ENCODE measurements at places on chromosomes 4 and X.

DNA sequence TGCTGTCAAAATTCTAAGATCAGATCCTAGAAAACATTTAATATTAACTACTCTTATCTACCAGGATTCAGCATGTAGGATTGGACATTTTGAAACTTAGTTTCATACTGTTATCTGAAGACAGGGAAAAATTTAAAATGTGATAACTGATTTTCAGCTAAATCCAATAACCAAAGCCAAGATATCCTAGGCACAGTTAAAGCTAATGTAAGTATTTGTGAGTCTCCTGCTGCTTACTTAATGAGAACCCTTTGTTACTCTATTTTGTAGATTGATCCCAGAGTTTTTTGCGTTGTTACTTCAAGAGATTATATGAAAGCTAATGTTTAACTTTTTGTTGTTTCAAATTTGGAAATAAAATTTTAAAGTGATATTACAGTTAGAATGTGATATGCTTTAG, 2.0 kb downstream of the CPE start:
- DNase-seq, result no peak

GRCh38 chrX:111831343-111831742, 44.6 kb upstream of the TRPC5OS start:
- no peak for DNase-seq

DNA sequence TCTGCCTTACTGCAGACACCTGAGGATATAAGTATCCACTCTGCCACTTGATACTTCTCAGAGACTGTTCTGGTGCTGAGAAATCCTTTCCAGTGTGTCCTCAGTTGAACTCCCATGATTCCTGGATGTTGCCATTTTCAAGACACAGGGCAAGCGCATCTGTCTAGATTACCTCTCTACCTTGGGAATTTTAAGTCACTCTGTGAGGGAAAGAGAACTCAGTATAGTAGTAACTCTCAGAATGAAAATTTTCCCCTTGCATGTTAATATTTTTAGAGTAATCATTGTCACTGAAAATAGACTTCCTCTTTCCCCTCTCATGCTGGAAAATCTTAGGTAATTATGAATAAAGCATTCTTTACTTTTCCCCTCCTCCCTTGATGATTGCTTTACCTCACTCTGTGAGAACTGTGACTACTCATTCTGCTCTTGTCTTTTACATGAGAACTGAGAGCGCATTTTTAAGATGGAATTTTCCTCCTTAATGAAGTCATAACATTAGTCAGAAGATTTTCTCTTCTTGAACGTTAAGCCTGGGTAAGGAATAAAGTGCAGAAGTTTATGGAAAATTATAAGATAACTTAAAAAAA, 45.0 kb downstream of the TET2 start:
- DNase-seq, result no peak

- no peak for DNase-seq
Measured at GRCh38 chr4:41373221-41373620, 116.5 kb downstream of the UCHL1 start.

- DNase-seq, result peak; percentile 83
Measured at GRCh38 chr4:22029803-22030202, 81.2 kb upstream of the KCNIP4 start.

- DNase-seq, result no peak
Measured at GRCh38 chr4:145293658-145294057, 113.3 kb upstream of the OTUD4 start.

- DNase-seq, result peak; percentile 78
Measured at GRCh38 chr4:187236209-187236890, 512.7 kb upstream of the FAT1 start.

- no peak for DNase-seq
Measured at GRCh38 chr4:156931267-156931666, 40.3 kb downstream of the PDGFC start.

- no peak for DNase-seq
Measured at GRCh38 chr4:107453987-107454386, 266.0 kb downstream of the PAPSS1 start.

- DNase-seq, result no peak
Measured at GRCh38 chrX:119728487-119728886, 29.9 kb upstream of the SOWAHD start.

DNA sequence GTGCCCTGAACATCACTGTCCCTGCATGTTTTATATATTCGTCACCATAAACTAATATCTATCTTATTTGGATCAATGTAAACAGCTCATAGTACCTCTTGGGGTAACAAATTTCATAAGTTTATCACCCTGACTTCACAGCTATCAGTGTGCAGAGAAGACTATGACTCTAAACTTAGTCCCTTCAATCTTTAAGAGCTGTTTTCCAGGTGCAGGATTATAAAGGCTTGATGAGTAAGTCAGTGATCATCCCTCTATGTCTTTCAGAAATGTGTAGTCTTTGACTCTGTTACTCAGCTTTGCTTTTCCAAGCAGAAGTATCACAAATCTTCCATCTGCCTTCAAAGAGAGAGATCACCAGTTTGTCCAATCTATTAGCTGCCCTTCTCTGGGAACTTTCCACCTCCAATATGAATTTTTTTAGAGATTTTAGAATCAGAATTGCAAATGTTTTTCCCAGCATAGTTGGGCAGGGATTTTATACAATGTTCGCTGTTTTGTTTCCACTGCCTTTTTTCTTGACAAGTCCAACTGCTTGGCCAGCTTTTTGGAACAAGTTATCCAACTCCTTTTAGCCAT, 45.1 kb upstream of the TSPAN7 start:
- DNase-seq, result no peak

DNA sequence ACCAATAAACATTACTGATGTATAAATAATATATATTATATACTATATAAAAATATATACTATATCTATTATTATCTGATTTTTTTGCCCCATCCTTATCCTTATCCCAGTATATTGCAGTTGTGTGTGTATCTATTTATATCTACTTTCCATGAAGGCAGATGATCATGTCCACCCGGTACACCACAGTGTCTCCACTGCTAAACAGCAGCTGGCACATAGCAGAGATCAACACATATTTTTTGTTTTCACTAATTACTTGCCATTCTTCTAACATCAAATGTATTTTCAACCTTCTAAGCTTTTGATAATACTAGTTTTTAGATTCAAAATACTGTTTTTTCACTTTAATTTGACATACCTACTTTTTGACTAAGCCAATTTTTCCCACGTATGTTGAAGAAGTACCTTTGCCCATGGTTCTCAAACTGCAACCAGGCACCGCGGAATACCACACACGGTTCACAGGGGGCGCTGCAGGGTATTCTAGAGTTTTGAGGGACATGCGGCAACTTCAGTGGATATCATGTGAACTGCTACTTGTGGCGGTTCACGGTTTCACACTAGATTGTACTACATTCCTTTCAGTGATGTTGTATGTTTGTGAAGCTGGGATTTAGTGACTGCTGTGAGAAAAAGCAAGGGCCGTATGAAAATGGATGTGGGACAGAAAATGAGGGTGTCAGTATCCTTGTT, 182.5 kb upstream of the NPY2R start:
- no peak for DNase-seq

DNA sequence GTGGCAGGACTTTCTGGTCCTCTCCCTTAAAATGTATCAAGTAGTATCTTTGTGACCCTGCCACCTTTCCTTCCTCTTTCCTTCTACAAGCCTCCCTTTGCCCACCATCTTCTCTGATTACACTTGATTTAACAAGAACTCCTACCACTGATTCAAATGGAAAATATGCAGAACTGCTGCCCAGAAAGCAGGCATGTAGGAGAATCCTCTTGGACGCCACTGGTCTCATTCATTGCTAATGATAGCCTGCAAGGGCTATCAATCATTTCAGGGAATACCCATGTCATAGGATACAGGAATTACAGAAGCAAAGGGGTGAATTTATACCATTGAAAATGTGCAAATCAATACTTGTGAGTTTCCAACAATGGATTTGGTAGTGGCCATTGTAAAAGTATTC, 294.6 kb upstream of the NRK start:
- DNase-seq, result no peak

DNA sequence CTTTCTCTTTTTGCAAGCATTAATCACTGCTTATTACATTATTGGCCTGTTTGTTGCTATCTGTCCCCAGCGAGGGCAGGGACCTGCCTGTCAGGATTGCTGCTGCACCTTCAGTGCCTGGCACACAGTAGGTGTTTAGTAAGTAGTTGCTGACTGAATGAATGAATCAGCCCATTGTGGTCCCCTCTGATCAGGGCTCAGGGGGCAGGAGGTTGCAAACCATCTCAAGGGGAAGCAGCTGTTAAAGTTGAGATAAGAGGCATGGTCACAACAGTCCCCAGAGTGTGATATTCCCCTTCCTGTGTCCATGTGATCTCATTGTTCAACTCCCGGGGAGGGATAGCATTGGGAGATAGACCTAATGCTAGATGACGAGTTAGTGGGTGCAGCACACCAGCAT, 85.4 kb downstream of the WFS1 start:
- no peak for DNase-seq

GRCh38 chr4:23667659-23668058, 222.2 kb downstream of the PPARGC1A start:
- DNase-seq, result no peak

GRCh38 chr4:181108237-181108636, 1135.0 kb upstream of the TENM3 start:
- no peak for DNase-seq

DNA sequence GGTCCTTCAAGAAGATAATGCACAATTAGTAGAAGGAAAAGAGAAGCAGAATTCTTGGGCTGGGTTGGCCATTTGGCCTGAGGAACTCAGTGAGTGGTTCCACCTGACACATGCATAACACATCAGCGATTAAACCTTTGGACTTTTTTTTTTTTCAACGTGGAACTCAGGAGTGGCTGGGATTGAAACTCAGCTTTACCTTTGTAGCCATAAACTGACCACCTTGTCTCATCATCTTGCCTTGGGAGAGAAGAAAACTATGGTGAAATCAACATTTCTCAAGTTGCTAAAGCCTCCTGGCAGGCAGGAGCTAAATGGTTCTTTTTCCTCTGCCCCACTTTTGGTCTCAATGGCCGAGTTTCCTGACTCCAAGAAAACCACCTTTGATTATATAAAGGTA, 16.3 kb downstream of the PTTG2 start:
- no peak for DNase-seq

GRCh38 chr4:84235126-84235944, 263.8 kb downstream of the NKX6-1 start:
- DNase-seq, result no peak

GRCh38 chrX:15619053-15619755, 18.4 kb upstream of the ACE2 start:
- DNase-seq, result peak; percentile 0

GRCh38 chr4:87529187-87529586, at the start of gene SPARCL1:
TSS of gene SPARCL1 (minus strand) at chr4:87529376. CDS start at chr4:87499574, 29,802 bp downstream.
- DNase-seq, result no peak

GRCh38 chr4:81471588-81472280, at the start of gene RASGEF1B:
TSS of gene RASGEF1B (minus strand) at chr4:81471907. CDS start at chr4:81459508, 12,399 bp downstream.
- peak; percentile 77 for DNase-seq

- no peak for DNase-seq
Measured at GRCh38 chr4:150327262-150327780, 249.1 kb downstream of the DCLK2 start.

GRCh38 chr4:181507180-181507835, 735.9 kb upstream of the TENM3 start:
- DNase-seq, result peak; percentile 51

GRCh38 chr4:56463711-56464110, 3.7 kb upstream of the SRP72 start:
- DNase-seq, result no peak

GRCh38 chrX:139844884-139845283, 88.0 kb downstream of the ATP11C start:
- no peak for DNase-seq

DNA sequence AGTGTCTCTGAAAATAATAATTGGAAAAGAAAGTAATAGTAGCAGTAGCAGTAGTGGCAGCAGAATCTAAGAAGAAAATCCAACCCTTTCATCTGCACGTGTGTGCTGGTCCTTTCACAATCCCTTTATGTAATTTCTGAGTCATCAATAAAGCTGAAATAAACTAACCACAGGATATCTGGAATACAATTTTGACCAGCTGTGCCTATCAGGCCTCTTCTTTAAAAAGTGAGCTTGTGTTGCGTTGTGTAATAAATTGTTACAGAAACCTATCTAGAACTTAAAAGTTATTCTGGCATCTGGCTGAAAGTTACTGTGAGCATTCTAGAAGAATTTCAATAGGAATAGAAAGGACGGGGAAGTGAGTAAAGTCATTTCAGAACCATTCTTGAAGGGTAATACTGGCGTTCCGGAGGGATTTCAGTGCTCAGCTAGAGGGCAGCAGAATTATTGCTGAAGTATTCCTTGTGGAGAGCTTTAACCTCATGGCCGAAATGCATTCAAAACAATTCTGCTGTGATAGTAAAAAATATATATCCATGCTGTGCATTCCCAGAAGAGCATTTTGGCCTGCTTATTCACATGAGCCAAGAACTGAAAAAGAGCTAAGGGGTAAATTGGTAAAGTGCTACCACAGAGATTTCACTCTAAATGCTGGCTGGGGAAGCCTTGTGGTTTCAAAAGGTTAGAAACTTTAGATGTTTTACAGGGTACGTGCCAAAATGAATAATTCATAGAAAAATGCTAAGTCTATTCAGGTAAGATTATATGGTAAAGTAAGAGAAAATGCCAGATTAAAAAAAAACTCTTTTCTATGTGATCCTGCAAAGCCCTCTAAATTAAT, 260.6 kb downstream of the NKX6-1 start:
- no peak for DNase-seq
